ENCODE measurements at places on chromosomes 16 and 17. TPM values are rescaled to one million over a fixed set of nuclear protein-coding genes. Genes with fewer than 3 reads are reported as not detected.

The SLC6A2 gene
- not detected for total RNA-seq

The PIPOX gene
- 0.64 TPM for total RNA-seq

The KCNJ16 gene
- total RNA-seq: not detected

The ZG16 gene
- not detected for total RNA-seq

The CCL2 gene
- 2.2 TPM for total RNA-seq

The GPR179 gene
- total RNA-seq: not detected

The ATXN2L gene
- 67.0 TPM for total RNA-seq

The KRT17 gene
- 380 TPM for total RNA-seq

The UTS2R gene
- not detected for total RNA-seq

The OR1A1 gene
- total RNA-seq: not detected

The HOXB7 gene
- 2.1 TPM for total RNA-seq

DNA sequence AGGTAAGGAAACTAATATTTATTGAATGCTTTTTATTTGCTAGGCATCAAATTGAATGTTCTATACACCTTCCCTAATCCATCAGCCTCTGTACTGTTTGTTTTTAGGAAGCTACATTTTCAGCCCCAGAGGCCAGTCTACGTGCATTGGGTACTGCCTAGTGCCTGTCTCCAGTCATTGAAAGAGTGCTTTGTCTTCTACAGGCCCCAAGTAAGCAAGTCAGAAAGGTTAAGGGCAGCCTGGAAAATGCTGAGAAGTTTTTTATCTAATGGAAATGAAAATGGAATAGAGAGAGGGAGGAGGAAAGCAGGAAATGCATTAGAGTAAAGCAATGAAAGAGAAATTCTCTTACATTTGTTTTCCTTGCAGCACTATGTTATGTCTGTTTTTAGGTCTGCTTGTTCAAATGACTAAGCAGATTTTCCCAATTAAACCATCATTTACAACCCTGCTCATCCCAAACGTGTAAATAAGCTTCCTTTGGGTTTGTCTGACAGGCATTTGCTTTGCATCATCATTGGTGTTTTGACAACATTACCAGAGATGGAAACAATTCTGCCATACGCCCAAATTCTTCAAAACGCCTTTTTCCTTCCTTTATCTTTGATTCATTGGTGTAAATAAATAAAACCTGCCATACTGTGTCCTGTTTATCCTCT, 116.0 kb upstream of the GOT2 start:
- no peak for ATAC-seq

GRCh38 chr16:78505036-78505435, 405.6 kb downstream of the WWOX start:
- ATAC-seq: no peak

DNA sequence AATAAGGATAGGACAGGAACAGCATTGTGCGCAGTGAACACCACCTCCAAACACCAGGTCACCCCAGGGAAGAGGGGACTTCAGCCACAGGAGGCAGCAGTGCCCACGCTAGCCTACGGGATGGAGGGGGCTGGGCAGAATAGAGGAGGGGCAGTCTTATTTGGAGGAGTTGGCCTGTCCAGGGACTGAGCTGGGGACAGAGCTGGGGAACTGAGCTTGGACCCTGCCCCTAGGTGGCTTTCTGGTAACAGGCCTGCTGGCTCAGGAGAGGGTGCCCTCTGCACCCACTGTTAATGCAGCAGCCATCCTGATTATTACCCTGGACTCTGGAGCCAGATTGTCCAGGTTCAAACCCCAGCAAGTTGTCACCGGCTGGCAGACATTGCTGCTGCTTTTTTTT, 9.3 kb downstream of the CCDC102A start:
- no peak for ATAC-seq

- peak; percentile 33 for ATAC-seq
These were observed 397 bp downstream of the RIPOR1 start for GRCh38 chr16:67528870-67529581.

DNA sequence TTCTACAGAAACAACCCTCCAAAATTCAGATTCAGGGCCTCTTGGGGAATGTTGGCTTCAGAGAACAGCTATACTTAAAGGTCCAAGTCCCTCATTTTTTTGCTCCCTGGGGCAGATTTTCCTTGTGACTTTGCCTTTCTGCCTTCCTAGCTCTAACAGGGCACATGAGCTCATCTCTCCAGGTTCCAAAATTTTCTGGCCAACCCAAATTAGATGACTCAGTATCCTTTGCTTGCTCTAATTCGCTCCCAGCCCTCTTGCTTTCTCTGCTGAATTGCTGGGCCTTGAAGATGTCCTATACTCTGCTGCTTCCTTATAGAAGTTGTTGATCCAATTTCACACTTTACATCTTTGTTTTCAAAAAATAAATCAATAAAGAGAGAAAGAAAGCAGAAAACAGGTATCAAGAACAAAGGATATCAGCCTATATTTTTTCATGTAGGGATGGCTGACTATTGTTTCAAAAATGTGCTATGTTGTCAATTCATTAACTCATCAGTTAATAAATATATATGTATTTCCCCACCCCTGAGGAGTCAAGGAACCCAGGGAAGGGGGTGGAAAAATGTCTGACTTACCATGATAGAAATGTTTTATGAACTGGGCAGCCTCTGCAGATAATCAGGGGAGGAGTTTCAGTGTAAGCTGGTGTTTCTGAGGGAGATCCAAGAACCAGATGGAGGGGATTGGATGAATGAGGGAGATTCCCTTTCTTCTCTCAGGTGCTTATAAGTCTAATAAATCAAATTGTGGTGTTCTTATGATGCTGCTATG, 1.0 kb upstream of the KRTAP4-2 start:
- ATAC-seq: no peak

DNA sequence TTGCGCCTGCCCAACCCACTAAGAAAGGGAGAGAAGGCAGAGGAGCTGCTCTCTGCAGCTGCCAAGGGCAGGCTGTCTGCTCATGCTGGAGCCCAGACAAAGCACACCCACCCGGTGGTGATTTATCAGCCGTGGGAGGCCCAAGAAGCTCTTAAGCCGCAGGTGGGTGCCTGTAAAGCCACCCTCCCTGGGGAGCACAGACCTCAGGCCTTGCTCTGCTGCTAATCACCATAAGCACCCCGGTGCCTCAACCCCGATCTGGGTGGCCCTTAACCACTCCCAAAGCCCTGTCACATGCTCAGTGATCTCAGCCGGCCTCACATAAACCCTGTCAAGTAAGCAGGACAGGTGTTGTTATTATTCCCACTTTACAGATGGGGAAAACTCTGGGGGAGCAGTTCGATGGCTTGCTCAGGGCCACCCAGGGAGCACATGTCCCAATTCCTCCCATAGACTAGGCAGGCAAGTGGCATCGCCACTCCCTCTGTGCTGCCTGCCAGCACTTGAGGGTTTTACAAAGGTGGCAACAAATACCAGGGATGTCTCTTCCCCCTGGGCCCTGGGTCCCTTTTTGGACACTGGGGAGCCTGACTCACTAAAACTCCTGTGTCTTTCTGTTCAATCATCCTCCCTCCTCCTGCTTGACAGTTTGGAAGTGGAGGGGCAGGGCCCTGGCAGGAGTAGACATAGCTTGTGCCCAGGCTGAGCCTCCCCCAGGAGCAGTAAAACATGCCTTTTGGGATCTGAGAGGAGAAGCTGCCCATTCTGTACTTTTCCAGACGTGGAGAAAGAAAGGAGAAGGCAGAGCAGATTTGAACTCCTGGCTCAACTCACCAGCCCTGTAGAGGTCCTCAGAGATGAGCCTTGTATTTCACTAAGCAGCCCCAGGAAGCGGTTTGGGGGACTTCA, 299.3 kb downstream of the SOX9 start:
- ATAC-seq: peak; percentile 53

- no peak for ATAC-seq
These were observed 148.9 kb upstream of the COX10 start for GRCh38 chr17:13920413-13920812.

GRCh38 chr17:27466743-27467375, 10.6 kb downstream of the KSR1 start:
- no peak for ATAC-seq

DNA sequence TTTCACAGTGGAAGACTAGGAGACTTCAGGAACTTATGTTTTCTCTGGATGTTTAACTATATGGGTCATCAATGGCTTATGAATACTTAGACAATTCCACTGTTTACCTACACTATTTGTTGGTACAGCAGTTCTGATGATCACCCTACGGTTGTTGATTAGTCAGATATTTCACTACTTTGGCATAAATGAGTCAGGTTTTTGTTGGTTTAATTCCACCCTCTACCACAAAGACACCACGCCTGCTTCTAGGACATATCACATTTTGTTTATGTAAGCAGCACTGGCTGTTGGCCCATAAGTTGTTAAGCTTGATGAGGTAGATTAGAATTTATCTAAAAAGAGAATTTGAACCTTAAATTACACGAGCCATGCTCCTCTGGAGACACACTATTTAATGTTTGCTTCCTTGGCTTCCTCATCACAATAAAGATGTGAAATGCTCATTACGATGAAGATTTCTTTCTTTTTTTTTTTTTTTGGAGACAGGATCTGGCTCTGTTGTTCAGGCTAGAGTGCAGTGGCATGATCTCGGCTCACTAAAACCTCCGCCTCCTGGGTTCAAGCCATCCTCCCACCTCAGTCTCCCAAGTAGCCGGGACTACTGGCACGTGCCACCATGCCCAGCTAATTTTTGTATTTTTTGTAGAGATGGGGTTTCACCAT, 4.3 kb downstream of the GDE1 start:
- ATAC-seq: peak; percentile 59

DNA sequence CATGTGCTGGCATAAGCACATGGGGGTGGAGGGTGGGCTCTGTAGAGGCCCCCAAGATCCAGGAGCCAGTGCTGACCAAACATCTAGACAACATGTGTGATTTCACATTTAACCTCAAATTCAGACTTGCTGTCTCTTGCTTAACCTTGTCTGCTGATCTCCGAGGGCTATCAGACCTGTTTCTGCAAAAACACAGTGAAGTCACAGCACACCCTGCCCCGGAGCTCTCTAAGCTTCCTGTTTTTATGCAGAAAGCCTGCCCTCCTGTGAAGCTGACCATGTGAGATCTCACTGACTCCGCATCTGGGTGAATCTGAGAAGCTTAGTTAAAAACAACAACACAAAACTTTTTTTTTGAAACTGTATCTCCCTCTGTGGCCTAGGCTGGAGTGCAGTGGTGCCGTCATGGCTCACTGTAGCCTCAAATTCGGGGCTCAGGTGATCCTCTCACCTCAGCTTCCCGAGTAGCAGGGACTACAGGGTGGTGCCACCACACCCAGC, 6.6 kb upstream of the DPEP2 start:
- ATAC-seq: peak; percentile 97

GRCh38 chr17:64572682-64573154, 65.9 kb downstream of the CEP95 start:
- no peak for ATAC-seq

- peak; percentile 60 for ATAC-seq
These were observed at the start of gene C16orf74 for GRCh38 chr16:85750827-85751697. C16orf74 (minus strand) TSS chr16:85751096; CDS start chr16:85735217, 15,879 bp downstream.

GRCh38 chr16:76801357-76801756, 389.6 kb upstream of the MON1B start:
- no peak for ATAC-seq

DNA sequence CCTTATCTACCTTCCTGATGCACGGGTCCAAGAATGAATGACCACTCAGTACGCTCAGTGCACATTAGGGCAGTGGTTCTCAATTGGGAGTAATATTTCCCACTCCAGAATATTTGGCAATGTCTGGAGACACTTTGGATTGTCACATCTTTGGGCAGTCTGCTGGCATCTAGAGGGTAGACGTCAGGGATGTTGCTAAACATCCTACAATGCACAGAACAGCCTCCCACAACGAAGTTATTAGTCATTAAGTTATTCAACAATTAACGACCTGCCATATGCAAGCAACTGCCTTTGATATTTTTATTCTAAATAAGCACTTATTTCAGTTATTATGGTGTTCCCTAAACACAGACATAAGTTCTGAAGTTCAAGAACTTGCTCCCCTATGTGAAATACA, 669.3 kb downstream of the TOX3 start:
- ATAC-seq: no peak

GRCh38 chr16:78552106-78552675, 452.7 kb downstream of the WWOX start:
- ATAC-seq: no peak

- peak; percentile 89 for ATAC-seq
These were observed at the start of gene PRKCB for GRCh38 chr16:23835390-23836077. PRKCB (plus strand) TSS chr16:23835983.

DNA sequence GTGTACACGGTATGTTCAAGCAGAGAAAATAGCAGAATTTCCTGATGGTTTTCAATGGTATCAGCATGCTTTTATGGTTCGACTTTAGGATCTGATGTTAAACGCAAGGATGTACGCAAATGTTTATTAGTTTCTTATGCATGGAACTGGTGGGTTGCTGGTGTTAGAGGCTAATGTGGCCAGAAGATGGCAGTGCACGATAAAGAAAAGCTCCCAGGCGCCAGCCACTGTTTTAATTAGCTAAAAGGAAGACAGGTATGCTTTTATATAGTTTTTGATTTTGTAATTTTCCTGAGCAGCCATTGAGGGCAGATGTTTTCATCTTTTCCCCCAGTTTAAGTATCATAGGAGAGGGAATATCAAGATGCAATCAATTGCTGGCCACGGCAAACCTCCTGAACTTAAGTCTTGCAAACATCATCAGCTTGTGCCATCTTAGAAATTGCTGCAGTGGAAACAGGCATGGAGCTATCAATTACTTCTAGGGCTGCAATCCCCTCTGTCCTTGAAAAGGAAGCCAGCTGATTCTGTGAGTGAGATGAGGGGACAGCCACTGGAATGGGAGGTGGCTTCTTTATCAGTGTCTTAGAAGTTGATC, 648.5 kb upstream of the RBFOX1 start:
- peak; percentile 44 for ATAC-seq

Data from esophagus mucosa (tissue), 1 donor.